ENCODE measurements at places on chromosomes 1 and 21.

- DNase-seq, result no peak
Observed at GRCh38 chr21:38669186-38669585, 136.5 kb upstream of the ETS2 start.

DNA sequence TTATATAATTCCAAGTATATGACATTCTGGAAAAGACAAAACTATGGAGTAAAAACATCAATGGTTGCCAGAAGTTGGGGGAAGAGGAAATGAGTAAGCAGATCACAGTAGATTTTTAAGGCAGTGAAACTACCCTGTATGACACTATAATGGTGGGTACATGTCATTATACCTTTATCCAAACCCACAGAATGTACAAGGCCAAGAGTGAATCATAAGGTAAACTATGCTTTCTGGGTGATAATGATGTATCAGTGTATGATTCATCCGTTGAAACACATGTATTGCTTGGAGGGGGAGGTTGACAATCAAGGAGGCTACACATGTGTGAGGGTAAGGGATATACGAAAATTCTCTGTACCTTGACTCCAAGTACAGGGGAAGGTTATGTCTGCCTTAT lies 862.7 kb downstream of the PLA2G4A start:
- no peak for DNase-seq

- no peak for DNase-seq
Observed at GRCh38 chr1:116286541-116286971, 86.5 kb upstream of the ATP1A1 start.

- DNase-seq, result no peak
Observed at GRCh38 chr1:42392255-42392654, 11.7 kb downstream of the RIMKLA start.

DNA sequence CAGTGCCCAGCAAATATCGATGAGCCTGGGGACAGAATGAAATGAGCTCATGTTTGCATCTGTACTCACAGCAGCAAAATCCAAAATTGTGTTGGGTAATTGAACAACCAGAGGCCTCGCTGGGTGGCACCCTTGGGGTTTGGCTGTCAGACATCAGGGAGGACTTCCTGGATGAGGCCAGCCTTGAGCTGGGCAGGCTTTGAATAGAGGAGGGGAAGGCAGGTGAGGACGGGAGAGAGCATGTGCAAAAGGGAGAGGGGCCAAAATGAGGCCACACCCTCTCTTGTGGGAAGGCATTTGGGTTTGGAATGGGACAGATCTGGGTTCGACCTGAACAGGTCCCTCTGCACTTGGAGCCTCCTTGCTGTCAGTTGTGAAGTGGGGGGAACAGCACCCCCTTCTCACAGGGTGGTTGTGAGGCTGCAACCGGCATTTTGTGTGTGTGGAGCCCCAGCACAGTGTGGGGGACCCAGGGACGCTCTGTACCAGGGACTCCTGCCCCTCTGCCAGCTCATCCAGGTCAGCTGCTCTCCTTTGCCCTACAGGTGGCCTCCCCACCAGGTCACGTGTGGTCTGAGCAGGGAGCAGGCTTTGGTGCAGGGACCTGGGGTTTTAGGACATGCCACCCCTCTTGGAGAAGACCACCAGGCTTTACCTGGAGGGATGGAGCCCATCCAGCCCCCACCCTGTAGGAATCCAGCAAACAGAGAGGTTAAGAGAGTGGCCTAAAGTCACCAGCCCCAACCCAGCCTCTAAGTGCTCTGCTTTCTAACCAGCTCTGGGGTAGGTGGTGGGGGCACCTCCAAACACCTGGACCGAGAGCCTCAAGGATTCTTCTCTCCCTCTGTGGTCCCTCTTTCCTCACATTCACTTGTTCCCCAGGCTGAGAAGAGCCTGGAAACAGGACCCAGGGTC lies 521.8 kb downstream of the PTPRU start:
- DNase-seq, result no peak

- DNase-seq, result no peak
Observed at GRCh38 chr1:62370594-62370993, 51.4 kb upstream of the KANK4 start.

DNA sequence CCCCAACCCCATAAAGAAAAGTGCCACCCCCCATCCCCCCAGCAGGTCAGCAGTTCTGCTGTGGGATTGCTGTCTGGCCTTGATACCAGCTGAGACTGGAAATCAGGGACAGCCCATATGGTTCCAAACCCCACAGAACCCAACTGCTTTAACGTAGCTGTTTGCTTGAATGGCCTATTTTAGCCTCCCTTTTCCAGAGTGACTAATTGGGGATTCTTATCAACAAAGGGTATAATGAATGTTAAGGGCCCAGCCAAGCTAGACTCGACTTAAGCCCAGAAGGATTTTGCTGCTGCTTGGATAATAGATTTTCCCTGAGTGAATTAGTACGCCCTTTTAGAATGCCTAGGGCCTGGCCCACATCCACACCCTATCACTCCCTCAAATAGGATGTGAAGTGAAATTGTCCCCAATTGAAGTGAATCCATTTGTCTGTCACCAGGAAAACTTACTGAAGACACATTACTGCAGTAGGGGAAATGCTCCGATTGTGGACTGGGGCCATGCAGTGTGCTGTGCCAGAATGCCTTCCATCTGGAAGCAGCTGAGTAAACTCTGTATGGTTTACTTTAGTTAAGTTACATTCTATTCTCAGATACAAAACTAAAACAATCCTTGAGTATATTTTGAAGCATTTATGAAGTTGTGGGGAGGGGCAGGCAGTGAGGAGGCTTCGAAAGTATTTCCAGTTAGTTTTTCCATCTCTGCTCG lies 156.9 kb downstream of the DHRS3 start:
- DNase-seq, result no peak

GRCh38 chr1:160641323-160642280 lies 5.2 kb downstream of the SLAMF1 start:
- no peak for DNase-seq

GRCh38 chr1:16369821-16370220 lies 2.8 kb downstream of the SZRD1 start:
- DNase-seq, result no peak

- no peak for DNase-seq
Observed at GRCh38 chr1:22413799-22414198, 37.9 kb upstream of the ZBTB40 start.

DNA sequence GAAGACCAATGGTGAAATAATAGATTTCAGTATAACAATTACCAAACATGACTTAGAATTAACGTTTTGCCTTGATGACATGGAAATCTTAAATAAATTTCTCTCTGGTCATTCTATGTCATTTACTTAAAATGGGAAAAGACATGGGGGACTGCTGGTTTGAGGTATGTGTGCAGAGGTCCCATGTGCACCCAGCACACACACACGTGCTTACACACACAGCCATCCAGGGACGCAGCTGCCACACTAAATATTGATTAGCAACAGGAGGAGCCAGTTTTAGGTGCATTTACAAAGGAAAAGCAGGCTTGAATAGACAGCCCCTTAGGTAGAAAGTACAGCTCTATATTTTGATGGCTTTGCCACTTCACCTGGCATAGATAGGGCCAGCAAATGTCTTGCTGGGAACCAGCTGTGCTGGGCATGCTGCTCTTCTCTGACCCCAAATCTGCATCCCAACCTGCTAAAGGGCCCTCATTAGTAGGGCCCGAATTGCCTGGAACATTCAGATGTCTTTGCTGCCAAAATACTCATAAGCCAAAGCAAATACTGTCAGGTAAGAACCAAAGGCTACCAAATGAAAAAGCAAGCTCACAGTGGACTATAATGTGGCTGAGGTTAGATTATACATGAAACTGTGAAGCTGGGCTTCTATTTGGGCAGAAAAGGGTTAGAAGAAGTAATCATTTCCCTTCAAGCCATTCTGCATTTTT lies 399.9 kb downstream of the HHAT start:
- no peak for DNase-seq
